ENCODE measurements at places on chromosomes 4 and X. TPM values are rescaled to one million over a fixed set of nuclear protein-coding genes. Genes with fewer than 3 reads are reported as not detected.
A peak's percentile ranks its signal among the peaks of the same experiment; 100 is the strongest.

CSAG1 gene
- total RNA-seq = not detected

- peaks cover 29% of the 10 kb centered on the region for H3K4me1 ChIP-seq
- no peak for DNase-seq
- H3K27me3 ChIP-seq = no peaks in the 10 kb centered on the region
- no peak overlapping the region for H3K27ac ChIP-seq
- no peak overlapping the region for H3K4me3 ChIP-seq
- H3K36me3 ChIP-seq = no peaks in the 10 kb centered on the region
Observed at GRCh38 chr4:38620065-38620464, 43.9 kb upstream of the KLF3 start.

OPHN1 gene
- total RNA-seq = 16.9 TPM

DNA sequence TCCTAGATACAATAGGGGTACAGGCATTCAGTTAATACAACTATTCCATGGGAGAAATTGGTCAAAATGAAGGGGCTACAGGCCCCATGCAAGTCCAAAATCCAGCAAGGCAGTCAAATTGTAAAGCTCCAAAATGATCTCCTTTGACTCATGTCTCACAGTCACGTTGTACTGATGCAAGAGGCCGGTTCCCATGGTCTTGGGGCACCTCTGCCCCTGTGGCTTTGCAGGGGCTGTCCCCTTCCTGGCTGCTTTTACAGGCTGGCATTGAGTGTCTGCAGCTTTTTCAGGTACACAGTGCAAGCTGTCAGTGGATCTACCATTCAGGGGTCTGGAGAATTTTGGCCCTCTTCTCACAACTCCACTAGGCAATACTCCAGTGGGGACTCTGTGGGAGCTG lies 12.5 kb upstream of the ASIC5 start:
- H3K4me1 ChIP-seq = no peaks in the 10 kb centered on the region
- no peak overlapping the region for H3K4me3 ChIP-seq
- no peaks in the 10 kb centered on the region for H3K36me3 ChIP-seq
- H3K27me3 ChIP-seq = no peaks in the 10 kb centered on the region

DNA sequence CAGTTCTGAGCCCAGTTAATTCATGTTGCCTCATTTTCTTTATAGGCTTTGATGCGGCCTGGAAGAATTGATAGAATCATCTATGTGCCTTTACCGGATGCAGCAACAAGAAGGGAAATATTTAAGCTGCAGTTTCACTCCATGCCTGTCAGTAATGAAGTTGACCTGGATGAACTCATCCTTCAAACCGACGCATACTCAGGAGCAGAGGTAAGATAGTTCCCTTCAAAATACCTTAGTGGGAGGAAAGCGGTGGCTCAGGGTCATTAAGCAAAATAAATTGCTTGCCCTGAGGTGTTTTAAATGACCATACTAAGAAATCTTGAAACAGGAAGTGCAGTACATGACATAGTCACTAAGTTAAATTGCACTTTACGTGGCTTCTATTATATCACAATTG lies 140.6 kb upstream of the SPRY1 start:
- H3K27ac ChIP-seq = no peak overlapping the region
- H3K36me3 ChIP-seq = no peaks in the 10 kb centered on the region
- H3K27me3 ChIP-seq = no peaks in the 10 kb centered on the region
- H3K4me3 ChIP-seq = no peak overlapping the region
- peaks cover 5% of the 10 kb centered on the region for H3K4me1 ChIP-seq
- no peak for DNase-seq

DNA sequence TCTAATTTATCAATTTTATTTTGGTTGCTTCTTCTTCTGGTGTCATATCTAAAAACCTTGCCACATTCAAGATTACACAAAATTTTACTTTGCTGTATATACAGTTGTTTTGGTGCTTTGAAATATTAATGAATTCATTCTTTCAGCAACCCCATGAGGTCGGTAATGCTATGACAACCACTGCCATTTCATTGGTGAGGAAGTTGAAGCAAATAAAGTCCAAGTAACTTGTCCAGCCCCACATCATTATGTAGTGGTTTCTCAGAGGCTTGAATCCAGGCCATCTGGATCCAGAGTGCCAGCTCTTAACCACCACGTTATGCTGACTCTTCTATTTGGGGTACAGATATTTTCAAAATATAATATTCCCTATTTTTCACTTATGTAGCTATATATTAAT lies 42.2 kb downstream of the UGT2A3 start:
- H3K27me3 ChIP-seq = no peaks in the 10 kb centered on the region
- H3K4me1 ChIP-seq = no peaks in the 10 kb centered on the region
- DNase-seq = no peak
- no peak overlapping the region for H3K27ac ChIP-seq
- H3K36me3 ChIP-seq = no peaks in the 10 kb centered on the region

DNA sequence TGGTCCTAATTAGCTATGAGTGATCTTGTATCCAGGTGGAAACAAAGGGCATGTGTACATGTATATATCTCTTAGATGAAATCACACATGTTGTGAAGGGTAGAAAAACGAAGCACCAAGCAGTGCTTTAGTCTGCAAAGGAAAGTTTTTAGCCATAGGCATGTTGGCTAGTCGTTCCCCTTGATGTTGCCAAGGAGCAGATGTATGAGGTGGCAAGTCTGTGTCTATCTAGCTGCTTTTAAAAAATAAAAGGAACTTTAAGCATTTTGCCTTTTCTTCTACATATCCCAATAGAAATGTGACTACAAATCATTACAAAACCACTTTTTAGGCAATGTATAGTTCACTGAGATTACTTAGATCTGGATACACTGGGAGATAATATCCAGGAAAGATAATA lies 63.1 kb downstream of the NSUN7 start:
- H3K27ac ChIP-seq = peak overlapping the region; percentile 84
- no peaks in the 10 kb centered on the region for H3K27me3 ChIP-seq
- H3K4me1 ChIP-seq = peaks cover 7% of the 10 kb centered on the region
- DNase-seq = no peak
- H3K36me3 ChIP-seq = peaks cover 34% of the 10 kb centered on the region

DNA sequence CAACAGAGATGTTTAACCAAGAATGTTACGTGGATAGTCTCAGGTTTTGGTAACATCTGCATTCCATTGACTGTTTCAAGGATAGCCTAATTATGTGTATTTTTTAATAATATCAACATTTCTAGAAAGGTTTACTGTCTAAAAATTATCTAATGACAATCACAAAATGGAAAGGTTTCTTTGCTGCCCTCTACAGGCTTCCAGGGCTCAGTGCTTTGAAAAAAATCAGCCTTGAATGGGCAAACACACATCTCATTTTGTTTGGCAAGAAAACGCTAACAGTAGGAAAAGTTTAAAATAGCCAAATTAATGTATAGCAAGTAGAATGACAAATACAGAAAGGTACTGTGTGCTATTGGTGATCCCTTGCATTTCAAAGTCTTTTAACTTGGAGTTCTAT lies 223.4 kb upstream of the PRPS2 start:
- H3K4me1 ChIP-seq = no peaks in the 10 kb centered on the region
- H3K27ac ChIP-seq = no peak overlapping the region
- no peaks in the 10 kb centered on the region for H3K36me3 ChIP-seq
- H3K4me3 ChIP-seq = no peak overlapping the region
- no peaks in the 10 kb centered on the region for H3K27me3 ChIP-seq

BEND2 gene
- not detected for total RNA-seq

DNA sequence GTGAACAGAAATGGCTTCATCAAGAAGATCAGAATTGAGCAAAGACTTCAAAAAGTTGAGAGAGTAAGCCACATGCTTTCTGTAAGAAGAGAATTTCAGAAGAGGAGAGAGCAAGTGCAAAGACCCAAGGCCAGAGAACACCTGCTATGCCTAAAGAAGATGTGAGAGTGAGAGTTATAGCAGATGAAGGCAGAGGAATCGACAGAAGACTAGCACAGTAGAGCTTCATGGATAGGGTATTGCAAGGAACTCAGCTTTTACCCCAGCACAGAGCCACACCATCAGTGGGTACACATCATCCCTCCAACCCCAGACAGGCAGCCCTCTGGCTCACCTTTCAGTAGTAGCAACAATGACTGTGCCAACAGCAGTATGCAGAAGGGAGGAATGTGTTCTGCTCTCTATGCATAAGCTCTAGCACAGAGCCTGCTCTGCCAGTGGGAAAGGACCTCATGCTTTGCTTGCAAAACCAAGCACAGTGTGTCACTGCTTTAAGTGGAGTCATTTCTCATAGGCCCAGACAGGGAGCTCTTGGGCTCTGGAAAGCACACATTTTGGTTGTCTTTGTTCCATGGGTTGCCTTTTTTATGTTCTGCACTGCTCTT lies 318.6 kb downstream of the NAF1 start:
- no peak for DNase-seq
- no peaks in the 10 kb centered on the region for H3K36me3 ChIP-seq
- no peak overlapping the region for H3K4me3 ChIP-seq
- no peak overlapping the region for H3K27ac ChIP-seq
- no peaks in the 10 kb centered on the region for H3K4me1 ChIP-seq
- H3K27me3 ChIP-seq = no peaks in the 10 kb centered on the region

DNA sequence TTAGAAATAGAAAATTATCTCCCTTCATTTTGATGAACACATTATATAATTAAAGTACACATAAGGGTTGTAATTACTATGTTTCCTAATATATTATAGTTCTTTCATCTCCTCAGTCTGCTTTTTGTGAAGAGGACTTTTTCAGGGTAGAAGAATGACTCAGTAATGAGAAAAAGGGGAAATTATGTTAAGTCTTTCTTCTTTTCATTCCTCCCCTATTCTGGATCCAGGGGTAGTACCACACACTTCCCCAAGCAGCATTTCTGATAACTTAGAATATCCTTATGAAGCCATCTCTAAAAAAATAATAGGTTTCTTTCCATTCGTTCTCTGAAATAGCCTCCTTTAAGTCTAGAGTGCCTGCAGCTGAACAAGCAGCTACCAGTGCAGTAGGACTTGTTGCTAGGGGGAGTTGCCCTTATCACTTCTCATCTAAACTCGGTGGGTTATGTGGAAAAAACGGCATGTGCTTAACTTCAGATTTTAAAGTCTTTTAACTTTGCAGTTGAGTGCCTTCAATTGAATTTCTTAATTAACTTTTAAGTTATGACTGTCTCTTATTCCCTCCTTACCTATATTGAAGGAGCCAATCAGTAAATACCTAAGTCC lies 184.8 kb downstream of the ARHGAP24 start:
- no peak overlapping the region for H3K4me3 ChIP-seq
- no peak for DNase-seq
- no peaks in the 10 kb centered on the region for H3K36me3 ChIP-seq
- no peaks in the 10 kb centered on the region for H3K27me3 ChIP-seq

USP51 gene
- total RNA-seq = 4.4 TPM

GRCh38 chr4:116361790-116362189 lies 723.6 kb downstream of the TRAM1L1 start:
- DNase-seq = no peak
- H3K4me1 ChIP-seq = no peaks in the 10 kb centered on the region
- no peak overlapping the region for H3K4me3 ChIP-seq
- no peaks in the 10 kb centered on the region for H3K27me3 ChIP-seq
- no peaks in the 10 kb centered on the region for H3K36me3 ChIP-seq

Measured in upper lobe of left lung (tissue), 6 donors.